Fibroblast of the conjunctiva (primary cell): ENCODE measurements at places on chromosomes 4 and X.

GRCh38 chr4:8744083-8744805 is 127.4 kb downstream of the HMX1 start:
- no peak for DNase-seq

DNA sequence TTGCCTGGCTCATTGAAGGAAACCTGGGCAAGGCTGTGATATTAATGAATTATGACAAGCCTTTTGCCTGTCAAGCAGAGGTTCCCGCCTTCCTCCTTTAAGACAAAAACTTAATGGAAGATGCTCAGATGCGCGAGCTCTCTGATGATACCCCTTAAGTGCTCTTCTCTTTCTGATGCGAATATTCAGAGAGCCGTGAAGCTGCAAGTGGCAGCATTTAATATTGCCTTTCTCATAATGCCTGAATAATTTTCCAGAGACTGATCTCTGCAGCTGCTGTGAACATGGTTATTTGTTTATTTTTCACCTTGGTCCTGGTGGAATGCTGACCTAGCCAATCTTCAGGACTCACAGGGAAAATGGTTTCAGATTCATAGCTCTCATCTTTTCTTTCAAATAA is 251.8 kb downstream of the TENM3 start:
- DNase-seq = no peak

- DNase-seq = no peak
These were observed 36.9 kb downstream of the NLGN3 start for GRCh38 chrX:71181558-71181909.

DNA sequence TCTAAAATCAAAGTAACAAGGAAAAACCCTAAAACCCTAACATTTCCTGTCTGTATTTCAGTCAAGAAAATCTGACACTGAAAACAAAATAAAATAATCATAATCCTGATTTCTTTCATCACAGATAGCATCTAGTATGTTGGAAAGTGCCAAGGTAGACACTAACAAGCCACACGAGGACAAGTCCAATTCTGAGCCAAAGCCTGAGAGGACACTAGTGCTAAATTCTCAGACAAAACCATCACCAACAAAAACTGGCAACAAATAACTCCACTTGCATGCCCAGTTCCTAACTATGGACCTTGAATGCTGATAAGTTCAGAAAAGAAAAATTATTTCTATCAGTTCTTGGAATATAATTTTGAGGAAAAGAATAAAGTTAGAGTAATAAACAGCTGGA is 113.7 kb downstream of the MANBA start:
- no peak for DNase-seq

GRCh38 chrX:96985046-96985445 is 101.3 kb downstream of the RPA4 start:
- DNase-seq = no peak

DNA sequence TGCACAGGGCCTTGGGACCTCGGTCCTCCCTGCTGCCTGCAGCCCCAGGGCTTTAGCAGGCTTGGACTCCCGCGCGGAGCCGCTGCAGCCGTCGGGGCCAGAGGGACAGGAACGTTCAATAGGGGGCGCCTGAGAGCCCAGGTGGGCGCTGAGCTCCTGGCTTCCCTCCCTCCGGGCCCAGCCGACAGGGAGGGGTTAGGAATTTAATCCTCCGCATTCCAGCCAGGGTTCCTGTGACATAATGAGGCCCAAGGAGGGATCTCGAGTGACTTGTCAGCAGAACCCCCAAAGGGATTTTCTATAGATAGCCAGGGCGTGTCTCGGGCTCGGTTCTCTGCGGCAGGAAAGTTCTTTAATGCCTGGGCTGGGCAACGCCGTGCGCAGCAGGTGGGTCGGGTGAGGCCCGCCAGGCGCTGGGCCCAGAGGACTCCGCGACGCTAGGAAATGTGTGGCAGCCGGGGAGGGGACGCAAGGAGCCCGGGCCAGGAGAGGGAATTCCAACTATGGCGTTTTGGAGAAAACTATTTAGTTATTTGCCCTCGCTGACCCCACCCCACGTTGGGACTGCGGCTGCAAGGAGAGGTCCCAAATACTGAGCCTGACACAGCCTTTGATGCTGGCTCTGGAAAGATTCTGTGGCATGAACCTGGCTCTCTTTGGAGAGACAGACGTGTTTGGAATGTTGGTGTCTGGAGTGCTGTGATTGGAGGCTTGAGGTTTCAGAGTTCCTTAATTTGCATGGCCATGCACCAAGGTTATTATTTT is 285.2 kb upstream of the GATB start:
- DNase-seq = no peak

DNA sequence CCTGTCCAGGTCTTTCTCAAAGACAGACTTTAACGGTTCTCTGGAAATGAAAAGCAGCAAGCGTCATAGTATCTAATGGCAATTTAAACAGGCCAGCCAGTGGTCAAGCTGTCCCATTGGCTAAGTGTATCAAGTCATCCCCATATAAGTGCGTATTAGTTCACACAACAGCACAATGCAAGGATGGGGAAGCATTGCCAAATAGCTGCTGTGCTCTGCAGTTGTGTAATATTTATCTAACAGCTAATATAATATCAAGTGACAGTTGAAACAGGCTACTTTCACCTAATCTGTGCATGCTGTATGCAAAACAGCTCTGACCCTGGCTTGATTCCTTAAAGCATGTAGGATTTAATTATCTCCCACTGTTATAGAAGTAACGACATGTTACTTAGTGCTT is 134.8 kb upstream of the PPARGC1A start:
- DNase-seq = peak; percentile 45

GRCh38 chr4:67712000-67712625 is 11.2 kb upstream of the UBA6 start:
- no peak for DNase-seq

GRCh38 chr4:24630937-24631336 is 46.6 kb upstream of the DHX15 start:
- DNase-seq = no peak

DNA sequence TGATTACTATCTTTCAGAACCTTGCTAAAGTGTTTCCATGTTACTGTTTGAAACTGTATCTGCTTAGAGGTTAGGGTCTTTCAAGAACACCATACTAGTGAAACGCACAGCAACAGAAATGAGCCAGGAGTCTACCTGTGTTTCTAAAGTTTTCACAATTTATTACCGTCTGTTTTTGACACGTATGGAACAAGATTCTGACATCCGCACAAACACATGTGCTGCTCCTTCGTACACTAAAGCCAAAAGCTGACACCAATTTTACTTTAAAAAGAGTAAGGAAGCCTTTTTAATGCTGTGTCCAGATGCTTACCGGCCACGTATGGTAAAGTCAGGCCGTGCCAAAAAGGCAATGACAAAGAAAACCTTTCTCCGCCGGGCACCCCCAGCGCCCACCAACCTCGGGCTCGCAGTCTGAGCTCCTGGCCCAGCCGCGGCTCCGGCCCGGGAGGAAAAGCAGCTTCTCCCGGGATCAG is 532 bp downstream of the RPS4X start:
- DNase-seq = no peak

- no peak for DNase-seq
These were observed 37.7 kb upstream of the VMA21 start for GRCh38 chrX:151359341-151359740.

GRCh38 chr4:81214144-81214880 is 710 bp downstream of the PRKG2 start:
- no peak for DNase-seq
